ENCODE measurements at places on chromosomes 3 and 15.

DNA sequence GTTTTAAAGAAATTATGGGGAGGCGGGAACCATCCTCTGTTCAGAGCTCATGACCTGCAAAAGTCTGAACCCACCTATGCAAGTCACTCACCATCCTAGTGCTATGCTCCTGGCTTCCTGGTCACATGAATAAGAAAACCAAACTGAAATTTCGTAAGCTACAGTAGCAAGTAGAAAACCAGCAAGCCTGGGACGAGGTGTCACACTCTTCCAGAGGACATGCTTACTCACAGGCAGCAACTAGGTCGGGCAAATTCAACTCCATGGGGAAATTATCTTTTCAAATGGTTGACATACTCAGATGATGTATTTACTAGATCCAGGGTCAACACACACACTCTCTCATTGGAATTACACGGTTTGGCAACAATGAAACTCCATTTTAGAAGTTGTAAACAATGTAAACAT is 31.3 kb downstream of the LDHAL6B start:
- no peak for DNase-seq

GRCh38 chr3:72279068-72279604 is 494.2 kb upstream of the PROK2 start:
- no peak for DNase-seq

- DNase-seq: no peak
Measured at GRCh38 chr3:72756900-72757299, 91.3 kb downstream of the SHQ1 start.

DNA sequence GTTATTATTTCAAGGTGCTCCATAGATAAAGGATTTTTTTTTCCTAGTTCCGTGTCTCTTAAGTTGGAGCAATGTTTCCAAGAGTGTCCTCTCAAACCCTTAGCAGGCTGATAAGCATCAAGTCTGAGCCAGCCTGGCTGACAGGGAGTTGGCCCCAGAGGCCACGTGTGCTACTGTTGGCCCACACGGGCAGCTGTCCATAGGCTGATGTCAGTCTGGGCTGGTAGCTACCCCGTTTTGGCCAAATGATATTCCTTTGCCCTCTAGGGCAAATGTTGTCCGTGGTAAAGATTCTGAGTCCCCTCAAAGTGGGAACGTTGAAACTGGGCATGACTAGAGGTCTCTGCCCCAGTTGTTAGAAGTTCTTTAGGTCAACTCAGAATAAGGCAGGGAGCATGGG is 99.4 kb downstream of the FLNB start:
- no peak for DNase-seq

Data from stimulated activated CD4-positive, alpha-beta T cell treated with anti-CD3 and anti-CD28 coated beads, TNF-alpha, amount 100 ng/mL, for 4 hours (primary cell).